ENCODE measurements at places on chromosomes 7 and 10.

GRCh38 chr10:64306729-64307327 is 785.6 kb downstream of the REEP3 start:
- no peak for DNase-seq

DNA sequence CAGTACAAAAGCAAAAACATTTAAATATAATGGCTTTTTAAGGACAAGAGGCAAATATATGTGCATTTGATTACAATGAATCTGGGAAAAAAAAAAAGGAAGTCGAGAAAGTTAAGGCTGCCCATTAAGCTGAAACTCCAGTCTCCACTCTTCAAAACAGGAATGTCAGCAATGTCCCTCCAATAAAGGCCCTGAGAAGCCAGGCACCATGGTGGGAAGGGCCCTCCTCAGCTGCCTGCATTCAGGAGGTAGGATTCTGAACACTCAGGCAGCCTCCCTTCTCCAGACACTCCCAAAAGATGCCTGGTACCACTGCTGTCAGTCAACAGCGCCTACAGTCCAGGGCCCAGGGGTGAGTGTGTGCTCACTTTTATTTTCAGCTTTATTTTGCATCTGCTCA is 121.3 kb upstream of the MGMT start:
- DNase-seq: no peak

- DNase-seq: no peak
Measured at GRCh38 chr7:96337519-96337918, 15.6 kb upstream of the SLC25A13 start.

GRCh38 chr7:152520861-152521302 is 85.1 kb upstream of the KMT2C start:
- DNase-seq: no peak

DNA sequence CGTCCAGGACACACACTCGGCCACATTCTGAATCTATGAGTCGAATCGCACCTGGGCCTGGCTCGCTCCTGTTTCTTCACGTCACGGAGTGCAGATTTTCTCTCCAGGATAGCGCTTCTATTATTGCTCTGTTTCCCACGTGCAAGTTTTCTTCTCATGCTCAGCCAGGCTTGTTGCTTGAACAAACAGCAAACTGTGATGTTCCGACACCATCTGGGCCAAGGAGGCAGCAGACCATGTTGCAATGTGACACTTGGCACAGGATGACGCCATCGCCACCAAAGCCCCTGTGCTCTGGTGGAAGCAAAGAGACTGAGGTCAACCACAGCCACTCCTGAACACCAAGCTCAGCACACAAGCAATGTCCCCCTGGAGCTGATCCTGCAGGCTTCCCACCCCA is 507.1 kb upstream of the ADARB2 start:
- no peak for DNase-seq

DNA sequence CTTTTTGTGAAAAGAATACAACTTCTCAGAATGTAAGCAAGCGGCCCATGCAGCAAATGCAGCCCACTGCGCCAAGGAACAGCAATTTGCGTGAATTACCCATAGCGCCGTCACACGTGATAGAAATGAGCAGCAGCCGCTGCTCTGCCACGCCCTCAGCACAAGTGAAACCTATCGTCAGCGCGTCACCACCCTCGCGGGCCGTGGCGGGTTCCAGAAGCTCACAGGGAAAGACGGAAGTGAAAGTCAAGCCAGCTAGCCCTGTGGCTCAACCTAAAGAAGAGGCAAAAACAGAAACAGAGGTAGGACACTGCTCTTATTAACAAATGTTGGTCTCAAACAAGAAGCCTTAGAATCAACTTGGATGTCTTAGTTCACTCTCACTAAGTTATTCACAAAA is 70.5 kb downstream of the SHH start:
- DNase-seq: no peak

GRCh38 chr7:7642081-7642480 is 1.5 kb downstream of the UMAD1 start:
- DNase-seq: no peak

- no peak for DNase-seq
Measured at GRCh38 chr10:122503012-122503411, 41.7 kb downstream of the HTRA1 start.

- no peak for DNase-seq
Measured at GRCh38 chr7:46850563-46851330, 731.2 kb downstream of the TNS3 start.

GRCh38 chr10:86664341-86665217 is 3.7 kb upstream of the LDB3 start:
- DNase-seq: no peak

DNA sequence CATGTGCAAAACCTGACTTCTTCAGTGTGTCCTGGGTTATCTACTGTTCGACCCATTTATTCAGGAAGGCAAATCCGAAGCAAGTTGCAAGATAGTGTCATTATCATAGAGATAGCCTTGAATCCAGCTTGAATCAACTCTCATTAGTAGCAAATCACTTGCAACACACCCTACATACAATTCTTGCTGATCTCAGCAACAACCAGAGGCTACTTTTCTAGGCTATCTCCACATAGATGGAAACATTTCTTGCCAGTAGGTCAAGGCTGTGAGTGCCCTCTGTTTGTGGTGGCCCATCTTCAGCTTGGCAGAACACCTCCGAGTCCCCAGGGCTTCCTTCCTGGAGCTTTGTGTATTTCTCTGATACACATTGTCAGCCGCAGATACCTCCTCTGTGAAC is 12.0 kb downstream of the UBTD1 start:
- no peak for DNase-seq

DNA sequence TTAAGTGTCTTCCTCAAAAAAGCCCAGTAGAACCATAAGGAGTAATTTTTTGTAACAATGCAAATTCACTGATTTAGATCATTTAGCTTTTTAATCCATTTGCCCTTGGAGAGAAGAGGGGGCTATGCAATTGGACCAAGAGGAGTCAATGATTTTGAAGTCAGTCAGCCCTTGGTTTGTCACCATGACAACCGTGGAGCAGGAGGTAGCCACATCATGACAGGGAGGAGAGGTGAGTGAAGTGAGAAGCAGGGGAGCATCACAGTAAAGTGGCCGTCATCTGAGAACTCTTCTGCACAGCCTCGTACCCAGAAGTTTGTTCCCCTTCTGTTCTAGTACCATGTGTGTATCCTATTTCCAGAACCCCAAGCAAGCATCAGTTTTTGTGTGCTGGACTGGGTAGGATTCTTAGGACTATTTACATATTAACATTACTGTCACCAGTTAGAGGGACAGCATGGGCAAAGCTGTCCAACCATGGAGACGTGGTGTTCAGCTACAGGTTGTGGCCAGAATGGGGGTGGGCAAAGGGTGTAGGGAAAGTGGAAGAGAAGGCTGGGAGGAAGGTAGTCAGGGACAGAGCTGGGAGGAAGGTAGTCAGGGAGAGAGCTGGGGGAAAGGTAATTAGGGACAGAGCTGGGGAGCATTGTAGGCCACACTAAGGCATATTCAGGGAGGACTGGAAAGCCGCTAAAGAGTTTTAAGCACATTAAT is 13.1 kb downstream of the UBE3C start:
- no peak for DNase-seq

- no peak for DNase-seq
Measured at GRCh38 chr7:32494946-32495297, 367 bp upstream of the AVL9 start.

GRCh38 chr10:93516006-93516380 is 19.6 kb downstream of the CEP55 start:
- DNase-seq: no peak

- no peak for DNase-seq
Measured at GRCh38 chr10:82144153-82144552, 269.2 kb downstream of the NRG3 start.

DNA sequence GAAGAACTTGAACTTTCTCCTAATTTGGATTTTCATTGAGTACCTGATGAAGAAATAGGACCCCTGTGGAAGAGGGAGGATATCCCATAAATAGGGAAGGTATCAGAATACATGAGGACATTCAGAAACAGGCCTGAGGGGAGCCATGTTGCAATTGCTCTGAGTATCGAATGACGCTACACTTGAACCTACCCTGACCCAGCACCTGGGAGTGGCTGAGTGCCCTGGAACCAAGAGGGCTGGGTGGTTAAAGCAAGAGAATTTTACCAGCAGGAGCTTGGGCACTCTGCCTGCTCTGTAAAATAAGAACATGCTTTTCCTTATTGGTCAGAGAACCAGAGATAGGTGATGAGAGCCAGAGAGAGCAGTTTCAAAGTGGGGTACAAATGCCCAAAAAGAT is 7.2 kb downstream of the NEUROD6 start:
- no peak for DNase-seq

DNA sequence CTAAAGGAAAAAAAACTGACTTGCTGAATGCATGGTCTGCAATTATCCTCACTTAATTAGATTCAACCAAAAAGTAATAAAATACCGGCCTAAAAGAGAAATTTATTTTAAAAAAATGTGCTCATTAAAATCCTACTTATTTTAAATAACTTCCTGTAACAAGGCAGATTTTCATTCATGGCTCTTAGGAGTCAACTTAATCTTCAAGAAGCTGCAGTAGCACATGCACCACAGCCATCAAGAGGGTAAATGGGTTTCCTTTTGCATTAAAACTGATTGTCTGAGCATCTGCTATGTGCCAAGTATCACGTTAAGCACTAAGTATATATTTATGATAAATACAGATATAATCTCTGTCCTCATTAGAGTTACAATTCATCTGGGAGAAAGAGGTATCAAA is 69.9 kb downstream of the SNX13 start:
- no peak for DNase-seq

- no peak for DNase-seq
Measured at GRCh38 chr10:77416311-77417135, 221.1 kb downstream of the KCNMA1 start.

- DNase-seq: no peak
Measured at GRCh38 chr10:52706332-52707070, 66.1 kb downstream of the MBL2 start.

- no peak for DNase-seq
Measured at GRCh38 chr10:6416892-6417512, 163.1 kb downstream of the PRKCQ start.

GRCh38 chr10:69425511-69426298 is 9.0 kb upstream of the TACR2 start:
- no peak for DNase-seq

GRCh38 chr10:5930272-5930671 is 40.2 kb downstream of the FBH1 start:
- DNase-seq: no peak

GRCh38 chr7:33339074-33339790 is 209.9 kb downstream of the BBS9 start:
- DNase-seq: no peak

- peak; percentile 77 for DNase-seq
Measured at GRCh38 chr10:27252267-27253000, 11.8 kb upstream of the ACBD5 start.

DNA sequence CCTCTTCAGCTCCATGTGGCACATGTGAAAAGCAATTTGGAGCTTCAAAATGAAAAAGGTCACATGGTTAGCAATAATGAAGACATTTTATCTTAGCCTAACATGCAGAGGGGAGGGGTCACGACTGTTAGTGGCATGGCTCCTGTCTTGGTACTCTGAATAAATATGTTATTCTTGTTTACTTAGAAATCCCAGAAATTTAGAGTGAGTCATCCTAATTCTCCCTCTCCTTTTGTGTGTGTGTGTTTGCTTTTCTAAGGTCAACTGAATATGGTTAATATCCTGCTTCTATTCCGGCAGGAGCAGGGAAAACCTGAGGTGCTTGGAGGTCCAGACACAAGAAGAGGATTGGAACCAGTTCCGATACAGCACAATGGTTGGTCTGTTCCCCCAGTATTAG is 17.6 kb downstream of the BCCIP start:
- no peak for DNase-seq

- no peak for DNase-seq
Measured at GRCh38 chr10:47438857-47439474, 44.9 kb downstream of the ANXA8 start.

DNA sequence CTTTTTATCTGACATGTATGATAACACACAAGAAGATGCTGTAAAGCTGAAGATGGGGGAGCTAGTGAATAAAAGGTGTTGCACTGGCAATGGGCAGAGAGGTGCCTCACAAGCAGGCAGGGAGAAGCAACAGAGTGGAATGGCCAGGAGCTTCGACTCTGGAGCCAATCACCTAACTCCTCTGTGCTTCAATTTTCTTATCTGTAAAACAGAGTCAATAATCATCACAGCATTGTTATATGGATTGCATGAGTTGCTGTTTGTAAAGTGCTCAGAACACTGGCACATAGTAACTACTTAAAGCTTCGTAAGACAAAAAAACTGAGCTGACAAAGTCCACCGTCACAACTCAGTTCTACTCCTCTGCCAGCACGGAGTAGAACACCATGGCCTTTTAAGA is 254.2 kb upstream of the POM121L12 start:
- DNase-seq: no peak

- DNase-seq: no peak
Measured at GRCh38 chr10:36256948-36257356, 614.9 kb upstream of the FZD8 start.

- no peak for DNase-seq
Measured at GRCh38 chr7:274266-274665, 15.7 kb upstream of the FOXL3 start.

GRCh38 chr7:4133491-4134044 is 548.5 kb upstream of the FOXK1 start:
- DNase-seq: no peak

GRCh38 chr10:103580430-103580829 is 86.9 kb downstream of the NEURL1 start:
- no peak for DNase-seq

- no peak for DNase-seq
Measured at GRCh38 chr7:45609180-45609579, 35.0 kb downstream of the ADCY1 start.

DNA sequence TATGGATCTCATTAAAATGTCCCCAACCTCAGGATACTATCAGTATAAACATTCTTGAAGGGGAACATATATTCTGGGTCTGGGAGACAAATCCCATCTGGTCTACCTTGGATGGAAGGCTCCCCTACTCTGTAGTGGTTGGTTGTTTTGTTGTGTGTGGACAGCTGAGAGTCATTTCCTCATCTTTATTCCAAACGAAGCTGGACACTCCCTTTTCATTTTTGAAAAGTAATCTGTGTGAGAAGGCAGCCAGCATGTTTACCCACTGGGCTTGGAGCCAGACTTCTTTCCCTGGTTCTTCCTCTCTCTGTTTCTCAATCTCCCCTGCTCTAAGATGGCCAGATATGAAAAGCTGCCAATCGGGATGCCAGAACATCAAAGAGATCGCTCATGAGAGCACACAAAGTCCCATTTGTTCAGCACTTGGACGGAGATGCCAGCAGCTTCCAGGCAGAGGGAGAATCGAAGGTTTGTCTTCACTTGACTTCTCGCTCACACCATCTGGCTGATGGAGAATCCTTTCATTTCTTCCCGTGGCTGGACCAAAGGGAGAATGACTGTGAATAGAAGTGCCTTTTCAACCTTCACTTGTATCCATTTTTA is 108.1 kb upstream of the AGR3 start:
- DNase-seq: no peak

DNA sequence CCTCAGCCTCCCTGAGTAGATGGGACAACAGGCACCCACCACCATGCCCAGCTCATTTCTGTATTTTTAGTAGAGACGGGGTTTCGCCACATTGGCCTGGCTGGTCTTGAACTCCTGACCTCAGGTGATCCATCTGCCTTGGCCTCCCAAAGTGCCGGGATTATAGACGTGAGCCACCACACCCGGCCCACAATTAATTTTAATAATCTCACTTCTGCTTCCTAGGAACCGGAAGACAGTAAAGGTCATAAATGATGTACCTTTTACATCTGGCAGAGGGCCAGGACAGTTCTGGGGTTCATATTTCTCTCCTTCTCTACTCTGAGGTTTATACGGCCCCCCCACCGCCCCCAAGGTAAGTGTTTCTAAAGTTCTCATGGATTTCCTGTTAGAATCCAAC is 31.2 kb upstream of the AOAH start:
- no peak for DNase-seq
